Putamen (tissue), 1 donor: ENCODE measurements at places on chromosomes 4 and X.

DNA sequence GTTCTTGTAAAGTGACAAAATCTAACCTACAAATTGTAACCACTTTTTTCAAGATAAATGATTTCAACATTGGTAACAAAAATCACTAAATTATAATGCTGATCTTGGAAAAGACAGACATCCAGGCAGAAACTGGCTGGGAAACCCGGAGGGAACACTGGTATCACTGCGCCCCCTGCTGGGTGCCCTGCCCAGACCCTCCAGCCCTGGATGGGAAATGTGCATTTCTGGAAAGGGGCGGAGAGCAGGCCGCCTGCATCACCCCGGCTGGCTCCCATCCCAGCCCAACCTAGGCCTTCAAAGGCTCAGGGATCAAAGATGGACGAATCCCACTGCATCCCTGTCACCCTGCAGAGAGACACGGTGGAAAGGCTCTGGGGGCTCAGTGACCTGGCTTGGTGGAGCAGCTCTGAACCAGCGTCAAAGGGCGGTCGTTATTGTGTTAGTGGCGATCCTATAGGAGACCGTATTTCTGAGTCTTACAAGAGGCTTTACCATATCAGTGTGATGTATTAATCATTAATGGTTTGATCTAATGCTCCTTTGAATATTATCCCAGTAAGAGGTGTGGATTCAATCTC, 37.3 kb downstream of the ACOX3 start:
- peak; percentile 69 for DNase-seq

- no peak for DNase-seq
Observed at GRCh38 chr4:68912807-68913206, 38.8 kb downstream of the UGT2A3 start.

DNA sequence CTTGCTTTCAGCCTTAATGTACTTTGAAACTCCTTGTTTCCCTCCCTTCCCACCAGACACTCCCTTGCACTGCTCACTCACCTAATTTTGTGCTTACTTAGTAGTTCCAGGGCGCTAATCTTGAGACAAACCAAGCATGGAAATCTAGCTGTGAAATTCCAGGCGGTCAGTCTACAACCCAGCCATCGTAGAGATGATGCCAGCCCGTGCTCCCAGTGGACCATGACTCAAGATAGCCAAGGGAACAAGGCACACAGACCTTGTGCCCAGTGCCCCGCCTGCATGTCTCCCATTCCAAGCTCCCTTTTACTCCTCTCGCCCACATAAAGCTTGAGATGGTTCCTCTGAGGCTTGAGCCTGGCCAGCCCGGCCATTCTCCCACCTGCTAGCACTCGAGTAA, 11.1 kb downstream of the TREX2 start:
- no peak for DNase-seq

GRCh38 chrX:40004246-40004535, 93.6 kb downstream of the BCOR start:
- DNase-seq: no peak

DNA sequence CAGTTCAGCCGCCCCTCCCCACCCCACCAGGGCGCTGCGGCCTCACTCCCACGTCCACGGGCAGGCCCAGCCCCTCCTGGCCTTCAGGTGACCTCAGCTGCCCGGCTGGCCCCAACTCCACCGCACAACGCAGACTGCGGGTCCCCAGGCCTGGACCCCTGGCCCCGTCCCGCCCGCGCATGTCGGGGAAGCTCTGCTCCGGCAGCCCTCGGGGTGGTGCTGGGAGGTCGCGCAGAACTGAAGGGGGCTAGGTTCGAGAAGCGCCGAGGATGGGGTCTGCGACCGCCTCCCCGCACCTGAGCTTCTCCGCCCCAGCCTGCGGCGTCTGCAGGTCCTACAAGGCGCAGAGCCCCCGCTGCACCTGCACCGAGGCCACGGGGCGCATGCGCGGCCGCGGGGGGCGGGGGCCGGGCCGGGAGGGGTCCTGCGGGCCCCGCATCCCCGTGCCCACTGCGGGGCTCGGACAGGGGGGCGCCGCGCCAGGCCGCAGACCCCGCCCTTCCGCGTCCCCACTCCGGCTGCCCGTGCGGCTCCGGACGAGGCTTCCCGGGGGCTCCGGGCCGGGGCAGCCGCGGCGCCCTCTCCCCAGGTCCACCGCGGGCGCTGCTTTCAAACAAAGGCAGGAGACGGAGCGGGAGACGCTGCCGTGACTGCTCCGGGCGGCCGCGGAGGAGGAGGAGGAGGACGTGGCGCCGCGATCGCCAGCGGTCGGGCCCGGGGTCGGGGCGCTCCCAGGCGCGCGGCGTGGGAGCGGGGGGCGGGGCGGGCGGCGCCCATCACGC, 672 bp upstream of the NAT8L start:
- DNase-seq: peak; percentile 66

- DNase-seq: no peak
Observed at GRCh38 chr4:4216648-4217047, 10.1 kb downstream of the OTOP1 start.

DNA sequence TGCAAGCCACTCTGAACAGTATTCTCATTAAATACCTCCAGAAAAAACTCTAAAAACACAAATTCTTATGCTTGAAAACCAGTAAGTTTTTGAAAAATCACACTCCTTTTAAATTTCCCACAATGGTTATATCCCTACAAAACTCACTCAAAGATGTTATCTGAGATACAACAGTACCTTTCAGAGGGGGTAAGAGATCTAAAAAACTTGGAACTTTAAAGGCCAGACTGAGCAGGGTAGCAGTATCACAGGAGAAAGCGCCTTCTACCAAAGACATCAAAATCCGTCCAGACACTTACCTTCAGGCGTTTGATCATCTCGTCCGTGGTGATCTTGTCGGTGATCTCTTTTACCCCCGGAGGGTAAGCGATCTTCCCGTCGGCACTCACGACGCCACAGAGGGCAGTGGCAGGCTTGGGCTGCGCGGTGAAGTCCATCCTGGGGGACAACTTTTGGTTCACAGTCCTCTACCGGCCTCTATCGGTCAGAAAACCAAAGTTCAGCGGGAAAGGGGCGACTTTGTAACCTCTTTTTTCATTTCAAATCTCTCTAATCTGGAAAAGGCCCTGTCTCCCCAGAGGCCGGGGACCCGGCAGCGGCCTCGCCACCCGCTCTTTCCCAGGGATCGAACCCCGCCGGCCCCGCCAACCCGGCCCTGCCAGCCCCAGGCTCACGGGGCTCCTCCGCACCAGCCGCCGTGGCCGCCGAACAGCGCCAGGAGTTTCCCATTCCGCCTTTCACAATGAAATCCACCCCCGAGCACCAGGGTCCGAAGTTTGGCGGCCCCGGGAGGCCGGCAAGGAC, 1.4 kb downstream of the PDS5A start:
- peak; percentile 80 for DNase-seq

- DNase-seq: no peak
Observed at GRCh38 chrX:130174045-130174704, 2.4 kb downstream of the RAB33A start.

DNA sequence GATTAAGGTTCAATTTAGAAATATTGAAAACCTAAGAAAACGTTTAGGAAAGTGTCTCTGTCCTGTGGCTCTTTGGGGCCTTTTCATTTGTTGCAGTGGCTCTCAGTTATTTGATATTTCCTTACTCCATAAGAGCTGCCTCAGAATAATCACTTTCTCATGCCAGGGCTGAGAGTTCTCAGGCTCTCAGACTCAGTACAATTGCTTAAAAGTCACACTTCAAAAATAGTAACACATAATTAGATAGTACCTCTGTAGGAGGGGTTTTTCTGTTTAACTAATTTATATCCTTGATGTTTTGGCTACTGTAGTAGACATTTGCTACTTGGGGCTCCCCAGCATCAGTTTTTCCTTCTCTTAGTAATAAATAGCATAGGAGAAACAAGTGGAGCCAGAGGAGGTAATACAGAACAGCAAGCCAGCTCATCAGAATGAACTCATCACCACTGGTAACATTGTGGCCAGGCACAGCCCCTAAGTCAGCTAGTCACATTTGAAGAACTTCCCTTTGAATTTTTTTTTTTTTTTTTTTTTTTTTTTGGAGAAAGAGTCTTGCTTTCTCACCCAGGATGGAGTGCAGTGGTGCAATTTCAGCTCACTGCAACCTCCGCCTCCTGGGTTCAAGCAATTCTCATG, 8.0 kb upstream of the HNRNPD start:
- DNase-seq: no peak

DNA sequence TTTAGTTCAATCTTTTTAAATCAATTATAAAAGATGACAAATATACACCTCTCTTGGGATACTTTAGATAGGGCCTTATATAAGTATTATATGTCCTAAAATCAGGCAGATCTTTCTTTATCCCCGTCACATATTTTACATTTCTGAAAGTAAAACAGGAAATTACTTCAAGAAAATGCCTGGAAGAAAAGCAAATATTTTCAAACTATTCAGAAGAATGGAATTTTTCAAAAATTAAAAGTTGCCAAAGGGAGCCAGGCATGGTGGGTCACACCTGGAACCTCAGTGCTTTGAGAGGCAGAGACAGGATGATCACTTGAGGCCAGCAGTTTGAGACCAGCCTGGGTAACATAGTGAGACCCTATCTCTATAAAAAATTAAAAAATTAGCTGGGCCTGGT, 34.4 kb downstream of the MGARP start:
- no peak for DNase-seq

DNA sequence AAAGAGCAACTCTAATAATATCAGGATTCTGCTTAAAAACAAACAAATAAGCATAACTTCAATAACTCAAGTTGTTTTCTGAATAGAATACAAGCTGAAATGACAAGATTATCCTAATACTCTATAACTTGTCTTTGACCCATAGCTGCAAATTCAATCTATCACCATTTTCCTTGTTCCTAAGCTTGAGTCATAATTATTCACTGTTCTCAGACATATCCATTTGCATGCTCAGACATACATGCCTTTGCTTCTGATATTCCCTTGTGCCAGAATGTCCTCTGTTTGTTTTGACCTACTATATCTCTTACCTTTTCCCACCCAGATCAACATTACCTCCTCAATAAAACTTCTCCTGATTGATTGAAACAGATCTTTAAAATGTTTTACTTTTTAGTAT, 109.7 kb downstream of the SNCA start:
- no peak for DNase-seq

GRCh38 chr4:111450867-111451266, 694.4 kb upstream of the FAM241A start:
- no peak for DNase-seq

DNA sequence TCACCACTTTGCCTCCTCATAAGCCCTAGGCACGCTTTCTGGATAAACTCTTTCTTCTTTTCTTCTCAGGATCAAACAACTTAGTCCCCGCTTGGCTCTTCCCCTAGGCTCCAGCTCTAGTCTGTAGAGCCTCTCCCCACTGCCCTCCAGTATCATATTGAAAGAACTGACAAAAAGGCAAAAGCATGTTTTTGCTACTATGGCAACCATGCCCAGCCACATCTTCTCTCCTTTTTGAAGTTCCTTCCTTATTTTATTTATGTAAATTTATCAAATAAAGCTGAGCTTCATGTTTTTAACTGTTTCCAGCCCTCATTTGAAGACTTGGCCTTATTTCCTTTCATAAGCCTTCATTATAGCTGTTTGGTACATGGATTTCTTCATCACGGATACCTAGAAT, 86.0 kb upstream of the LIMCH1 start:
- no peak for DNase-seq

DNA sequence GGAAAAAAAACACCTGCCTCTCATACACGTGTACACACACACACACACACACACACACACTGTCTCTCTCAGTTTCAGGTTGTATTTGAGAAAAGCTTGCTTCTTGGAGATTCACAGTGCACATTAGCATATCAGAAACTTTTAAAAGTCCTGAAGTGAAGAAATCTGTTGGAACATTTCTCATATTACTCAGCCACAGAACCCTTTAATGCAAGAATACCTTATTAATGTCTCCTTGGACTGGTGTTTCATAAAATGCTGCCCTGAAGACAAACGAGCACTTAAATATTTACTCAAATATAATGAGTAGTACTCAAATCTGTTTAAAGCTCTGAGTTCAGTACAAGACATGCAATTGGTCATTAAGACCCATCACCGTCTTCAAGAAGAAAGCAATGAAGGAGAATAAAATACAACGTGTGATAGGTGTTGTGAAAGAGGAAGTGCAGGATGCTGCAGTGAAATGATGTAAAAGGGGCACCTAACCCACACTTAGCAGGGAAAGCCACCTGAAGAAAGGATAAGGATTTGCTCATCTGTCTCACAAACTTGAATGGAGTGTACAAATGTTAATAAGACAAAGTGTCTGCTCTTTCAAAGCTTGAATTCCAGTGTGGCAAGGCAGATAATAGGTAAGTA, 57.0 kb downstream of the DCLK2 start:
- no peak for DNase-seq

GRCh38 chr4:80015407-80016189, 57.4 kb downstream of the ANTXR2 start:
- DNase-seq: no peak

DNA sequence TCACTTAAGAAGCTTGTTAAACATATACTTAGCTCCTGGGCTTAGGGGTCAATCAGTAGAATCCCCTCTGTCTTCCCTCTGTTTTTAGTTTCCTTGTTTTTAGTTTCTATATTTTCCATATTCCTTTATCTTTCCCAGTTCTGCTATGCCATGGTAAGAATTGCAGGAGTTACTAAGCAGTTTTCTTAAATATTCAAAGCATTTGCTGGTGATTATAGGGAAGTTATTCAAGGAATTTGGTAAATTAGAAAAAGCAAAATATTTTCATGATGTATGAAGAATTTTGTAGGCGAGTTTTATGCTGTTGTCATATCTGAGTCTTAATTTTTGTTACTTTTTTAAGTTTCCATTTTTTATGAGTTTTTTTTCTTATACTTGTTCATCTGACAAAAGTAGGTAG, 91.6 kb upstream of the NUDT6 start:
- DNase-seq: no peak

DNA sequence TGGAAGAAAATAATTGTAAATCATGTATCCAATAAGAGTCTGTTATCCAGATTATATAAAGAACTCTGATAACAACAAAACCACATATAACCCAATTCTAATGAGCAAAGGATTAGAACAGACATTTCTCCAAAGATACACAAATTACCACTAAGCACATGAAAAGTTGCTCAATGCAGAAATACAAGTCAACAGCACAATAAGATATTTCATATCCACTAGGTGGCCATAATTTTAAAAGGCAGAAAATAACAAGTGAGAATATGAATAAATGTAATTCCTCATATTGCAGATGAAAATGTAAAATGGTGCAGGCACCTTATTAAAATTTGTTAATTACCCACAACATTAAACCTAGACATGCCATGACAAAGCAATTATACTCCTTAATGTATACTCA, 73.9 kb upstream of the ZCCHC13 start:
- DNase-seq: no peak

DNA sequence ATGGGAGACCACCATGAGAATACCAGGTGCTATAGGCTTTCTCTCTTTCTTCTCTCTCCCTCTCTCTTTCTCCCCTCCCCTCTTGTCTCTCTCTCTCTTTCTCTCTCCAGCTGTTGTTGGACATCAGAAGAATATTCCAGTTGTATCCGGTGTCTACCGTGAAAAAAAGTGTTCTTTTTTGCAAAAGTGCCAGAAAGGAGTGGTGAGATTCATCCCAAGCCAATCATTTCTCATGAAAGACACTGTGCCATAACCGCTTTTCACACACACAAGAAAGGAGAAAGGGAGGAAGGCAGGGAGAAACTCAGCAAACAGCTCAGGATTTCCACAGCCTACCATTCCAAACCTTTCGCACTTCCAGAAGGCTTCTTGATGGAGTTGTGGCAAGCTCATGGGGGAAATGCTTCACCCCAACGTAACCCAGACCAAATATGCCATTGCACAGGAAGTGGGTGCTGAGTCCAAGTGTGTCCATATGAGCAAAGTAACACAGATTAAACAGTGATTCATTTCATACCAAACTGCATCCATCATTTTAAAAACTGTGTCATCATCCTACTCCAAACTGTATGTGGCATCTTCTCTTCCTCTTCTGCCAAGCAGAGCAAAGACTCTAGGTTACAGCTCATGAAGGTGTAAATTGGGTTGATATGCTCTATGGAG, 224.0 kb downstream of the APBB2 start:
- no peak for DNase-seq
